ENCODE measurements at places on chromosomes 7 and 10.

DNA sequence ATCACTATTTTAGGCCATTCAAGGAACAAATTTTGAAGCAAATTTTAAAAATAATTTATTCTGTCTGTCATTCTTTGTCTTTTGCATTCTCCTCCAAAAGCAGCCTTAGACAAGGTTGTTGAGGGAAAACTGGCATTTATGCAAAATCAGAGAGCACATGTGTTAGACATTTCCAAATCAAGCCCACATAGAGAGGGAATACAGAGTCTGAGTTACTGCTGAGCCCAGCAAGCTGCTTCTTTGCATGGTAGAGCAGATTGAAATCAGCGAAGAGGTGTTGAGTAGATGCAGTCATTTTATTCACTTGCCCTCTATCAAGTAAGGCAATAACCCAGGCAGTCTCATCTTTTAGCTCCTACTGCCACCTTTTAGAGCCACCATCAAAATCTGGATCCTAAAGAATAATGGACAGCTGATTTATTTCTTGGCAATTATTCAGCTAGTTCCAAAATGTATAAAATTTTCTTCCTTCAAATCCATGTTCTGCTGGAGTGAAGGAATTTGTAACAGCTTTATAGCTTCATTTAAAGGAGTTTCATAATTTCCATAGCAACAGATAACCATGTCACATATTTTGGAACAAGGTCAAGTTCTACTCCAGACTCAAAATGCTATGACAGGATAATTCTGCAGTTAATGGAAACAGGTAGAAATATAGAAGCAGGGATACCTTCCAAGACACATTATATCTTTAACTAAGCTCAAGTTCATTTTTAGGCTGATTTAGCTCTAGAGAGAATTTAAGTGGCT lies 7.3 kb upstream of the PCDH15 start:
- no peak for DNase-seq

DNA sequence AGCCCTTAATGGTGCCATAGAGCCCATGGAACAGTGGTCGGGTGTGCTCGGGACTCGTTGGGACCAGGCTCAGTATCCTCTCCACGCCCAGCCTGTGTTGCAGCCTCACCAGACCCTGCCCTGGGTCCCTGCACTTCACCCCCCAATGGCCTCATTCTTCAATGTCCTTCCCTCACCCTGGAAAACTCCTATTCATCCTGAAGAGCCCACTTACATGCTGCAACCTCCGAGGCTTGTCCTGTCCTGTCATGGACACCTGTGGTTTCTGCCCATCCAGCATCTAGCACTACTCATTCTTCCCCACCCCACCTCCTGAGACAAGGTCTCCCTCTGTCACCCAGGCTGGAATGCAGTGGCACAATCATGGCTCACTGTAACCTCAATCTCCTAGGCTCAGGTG lies 7.7 kb downstream of the MMD2 start:
- DNase-seq, result no peak

DNA sequence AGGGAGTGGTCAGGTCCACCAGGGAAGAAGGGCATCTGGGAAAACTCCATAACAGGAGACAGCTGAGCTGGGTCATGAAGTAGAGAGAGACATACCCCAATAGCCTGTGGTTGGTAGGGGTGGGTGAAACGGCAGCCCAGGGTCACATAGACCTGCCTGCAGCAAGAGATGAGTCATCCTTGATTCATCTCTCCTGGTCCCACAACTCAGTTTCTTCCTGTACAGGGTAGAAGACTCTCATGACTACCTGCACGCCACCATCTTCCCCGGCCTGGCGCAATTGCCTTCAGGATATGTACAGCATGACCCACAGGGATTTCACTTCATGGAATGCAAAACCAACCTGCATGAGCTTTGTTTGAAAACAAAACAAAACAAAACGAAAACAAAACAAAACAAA lies 45.1 kb upstream of the ADAM12 start:
- no peak for DNase-seq

- no peak for DNase-seq
Measured at GRCh38 chr7:78690174-78690573, 763.3 kb downstream of the MAGI2 start.

DNA sequence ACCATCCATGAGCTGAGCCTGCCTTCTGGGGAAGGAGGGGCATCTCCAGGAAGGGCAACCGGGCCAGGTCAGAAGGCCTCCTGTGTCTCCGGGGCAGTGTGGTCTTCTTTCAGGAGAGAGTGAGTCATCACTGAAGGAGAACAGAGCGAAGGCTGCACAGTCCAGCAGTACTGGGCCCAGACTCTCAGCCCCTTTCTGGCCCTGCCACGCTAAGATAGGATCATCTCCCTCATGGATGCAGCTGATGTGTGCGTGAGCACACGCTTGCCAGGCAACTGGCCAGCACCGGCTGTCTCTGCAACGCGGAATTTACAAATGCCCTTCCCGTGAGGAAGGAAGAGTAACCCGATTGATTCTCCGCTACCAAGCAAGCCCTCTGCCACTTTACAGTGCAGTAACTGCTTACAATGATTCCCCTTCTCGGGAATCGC lies 328.2 kb downstream of the TNS3 start:
- no peak for DNase-seq

DNA sequence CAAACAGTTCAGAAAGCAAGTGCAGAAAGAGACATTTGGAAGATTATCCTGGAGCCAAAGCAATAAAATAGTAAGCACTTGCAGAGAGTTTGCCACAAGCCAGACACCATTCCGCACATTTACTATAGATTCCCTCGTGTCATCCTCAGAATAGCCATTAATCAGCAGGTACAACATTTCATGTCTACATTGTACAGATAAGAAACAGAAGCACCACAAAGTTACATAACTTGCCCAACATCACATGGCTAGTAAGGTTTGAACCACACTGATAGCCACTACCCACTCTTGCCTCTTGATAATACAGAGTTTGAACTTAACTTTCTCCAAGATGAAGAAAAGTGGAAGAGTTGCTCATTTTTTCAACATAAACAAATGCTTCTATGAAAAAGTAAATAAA lies 40.6 kb upstream of the GHITM start:
- no peak for DNase-seq

DNA sequence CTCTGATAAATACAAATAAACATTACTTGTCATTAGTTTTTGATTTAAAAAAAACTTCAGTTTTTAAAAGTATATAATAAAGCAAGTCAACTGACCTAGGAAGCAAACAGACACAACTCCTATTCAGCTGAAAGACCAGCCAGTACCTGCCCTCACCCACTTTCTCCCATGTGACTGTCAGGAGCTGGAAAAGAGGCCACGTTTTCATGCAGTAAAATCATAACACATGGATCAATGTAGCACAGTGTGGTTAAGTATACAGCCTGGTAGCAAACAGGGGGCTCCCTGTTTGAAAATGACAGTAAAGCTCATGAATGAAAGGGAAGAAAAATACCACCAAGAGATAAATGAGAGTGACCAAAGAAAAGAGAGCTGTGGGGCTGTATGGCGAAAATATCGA lies 21.6 kb downstream of the KIN start:
- no peak for DNase-seq

GRCh38 chr7:29359482-29360093 lies 165.0 kb downstream of the CHN2 start:
- DNase-seq, result no peak
